Esophagus squamous epithelium (tissue), 5 donors: ENCODE measurements at places on chromosomes 5 and 9.

GRCh38 chr9:34035656-34036055 is 13.0 kb downstream of the UBAP2 start:
- no peaks in the 10 kb centered on the region for H3K27me3 ChIP-seq
- no peaks in the 10 kb centered on the region for H3K4me1 ChIP-seq
- H3K4me3 ChIP-seq: no peak overlapping the region

DNA sequence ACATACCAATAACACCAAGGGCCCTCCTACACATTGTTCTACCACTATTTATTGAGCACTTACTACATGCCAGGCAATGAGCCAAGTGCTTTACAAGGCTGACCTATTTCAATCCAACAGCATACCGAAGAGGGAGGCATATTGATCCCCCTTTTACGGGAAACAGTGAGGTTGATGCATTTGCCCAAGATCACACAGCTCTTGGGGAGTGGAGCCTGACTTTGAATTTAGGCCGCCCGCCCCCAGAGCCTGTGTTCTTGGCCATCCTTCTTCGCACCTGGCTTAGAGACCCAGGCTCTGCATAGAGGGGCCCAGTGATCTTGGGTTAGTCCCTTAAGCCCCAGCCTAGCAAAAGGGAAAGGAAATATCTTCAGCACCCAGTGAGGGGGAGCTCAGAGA is 158.1 kb upstream of the IER5L start:
- no peaks in the 10 kb centered on the region for H3K27me3 ChIP-seq
- H3K4me3 ChIP-seq: peak overlapping the region; percentile 39
- peaks cover 49% of the 10 kb centered on the region for H3K4me1 ChIP-seq
- no peak for DNase-seq
- peak overlapping the region; percentile 92 for H3K27ac ChIP-seq

- H3K4me1 ChIP-seq: no peaks in the 10 kb centered on the region
- no peaks in the 10 kb centered on the region for H3K27me3 ChIP-seq
- no peak for DNase-seq
- no peak overlapping the region for H3K4me3 ChIP-seq
Observed at GRCh38 chr9:133225171-133226011, 16.3 kb upstream of the OBP2B start.

DNA sequence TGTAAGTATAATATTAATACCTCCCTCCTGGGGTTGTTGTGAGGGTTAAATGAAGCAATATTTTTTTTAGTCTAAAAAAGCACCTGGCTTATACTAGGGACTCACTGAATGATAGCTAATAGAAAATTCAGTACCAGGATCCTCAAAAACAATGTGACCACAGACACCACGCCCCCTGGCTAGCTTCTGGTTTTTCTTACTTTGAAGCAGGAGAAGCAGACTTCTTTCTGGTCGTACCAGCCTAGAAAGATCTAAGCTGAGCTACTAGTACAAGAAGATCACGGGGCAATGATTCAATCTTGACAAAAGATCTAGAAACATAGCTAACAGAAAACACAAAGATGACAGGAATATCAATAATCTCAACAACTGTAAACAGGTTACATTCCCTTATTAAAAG is 218.5 kb upstream of the SLC30A5 start:
- no peak overlapping the region for H3K4me3 ChIP-seq
- no peak overlapping the region for H3K27ac ChIP-seq
- H3K36me3 ChIP-seq: no peaks in the 10 kb centered on the region
- DNase-seq: no peak

DNA sequence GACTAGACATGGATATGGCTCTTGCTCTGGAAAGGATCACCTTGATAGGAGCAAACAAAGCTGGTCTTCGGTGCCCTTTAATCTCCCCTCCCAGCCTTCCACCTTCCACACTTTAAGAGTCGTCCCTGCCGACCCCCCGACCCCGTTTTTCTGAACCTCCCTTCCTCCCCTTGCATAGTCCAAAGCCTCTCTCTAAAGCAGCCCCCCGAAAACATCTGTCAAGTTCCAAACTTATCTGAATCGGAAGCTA is 423 bp upstream of the NUP214 start:
- no peak for DNase-seq
- peaks cover 21% of the 10 kb centered on the region for H3K36me3 ChIP-seq
- no peaks in the 10 kb centered on the region for H3K27me3 ChIP-seq

DNA sequence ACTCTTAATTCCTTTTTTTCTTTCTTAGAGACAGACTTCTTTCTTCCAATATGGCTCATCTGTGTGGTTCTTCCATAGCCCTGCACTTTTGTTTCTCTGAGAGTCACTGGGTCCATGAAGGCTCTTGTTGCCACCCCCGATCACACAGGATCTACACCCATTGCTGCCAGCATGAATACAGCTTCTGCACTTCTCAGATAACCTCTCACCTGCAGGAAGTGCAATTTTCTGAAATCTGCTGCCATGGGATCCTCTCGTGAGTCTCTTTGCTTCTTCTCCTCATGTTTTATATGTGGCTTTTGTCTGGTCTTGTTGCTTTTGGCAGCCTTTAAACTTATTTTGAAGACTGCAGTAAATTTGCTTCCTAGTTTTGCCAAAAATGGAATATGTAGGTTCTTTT is 171.2 kb downstream of the TMEM167A start:
- H3K27ac ChIP-seq: no peak overlapping the region
- H3K36me3 ChIP-seq: no peaks in the 10 kb centered on the region
- no peak overlapping the region for H3K4me3 ChIP-seq

GRCh38 chr9:4224181-4224580 is 75.7 kb downstream of the GLIS3 start:
- no peak overlapping the region for H3K27ac ChIP-seq
- no peak overlapping the region for H3K4me3 ChIP-seq
- H3K4me1 ChIP-seq: no peaks in the 10 kb centered on the region
- no peaks in the 10 kb centered on the region for H3K27me3 ChIP-seq

- no peak overlapping the region for H3K4me3 ChIP-seq
- H3K27ac ChIP-seq: no peak overlapping the region
- no peaks in the 10 kb centered on the region for H3K27me3 ChIP-seq
- no peaks in the 10 kb centered on the region for H3K36me3 ChIP-seq
Observed at GRCh38 chr5:120082316-120083068, 381.6 kb upstream of the PRR16 start.

GRCh38 chr9:117411547-117411946 is 3.3 kb downstream of the ASTN2 start:
- no peaks in the 10 kb centered on the region for H3K36me3 ChIP-seq
- H3K27me3 ChIP-seq: peaks cover 5% of the 10 kb centered on the region
- no peak overlapping the region for H3K4me3 ChIP-seq
- H3K27ac ChIP-seq: no peak overlapping the region
- DNase-seq: no peak

DNA sequence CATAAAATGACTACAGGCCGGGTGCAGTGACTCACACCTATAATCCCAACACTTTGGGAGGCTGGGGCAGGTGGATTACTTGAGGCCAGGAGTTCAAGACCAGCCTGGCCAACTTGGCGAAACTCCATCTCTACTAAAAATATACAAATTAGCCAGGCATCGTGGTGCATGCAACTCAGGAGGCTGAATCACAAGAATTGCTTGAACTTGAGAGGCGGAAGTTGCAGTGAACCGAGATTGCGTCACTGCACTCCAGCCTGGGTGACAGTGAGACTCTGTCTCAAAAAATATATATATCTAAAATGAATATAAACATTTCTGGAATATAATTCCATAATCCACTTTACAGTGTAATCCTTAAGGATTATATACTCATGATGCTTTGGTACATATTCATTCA is 66.5 kb downstream of the TEX10 start:
- DNase-seq: no peak
- H3K4me3 ChIP-seq: no peak overlapping the region
- H3K27me3 ChIP-seq: no peaks in the 10 kb centered on the region

GRCh38 chr5:132198571-132198970 is 29.1 kb downstream of the P4HA2 start:
- no peaks in the 10 kb centered on the region for H3K36me3 ChIP-seq
- H3K27ac ChIP-seq: no peak overlapping the region
- H3K4me3 ChIP-seq: no peak overlapping the region
- no peaks in the 10 kb centered on the region for H3K27me3 ChIP-seq

GRCh38 chr9:94610181-94610606 is 16.6 kb upstream of the FBP2 start:
- no peaks in the 10 kb centered on the region for H3K36me3 ChIP-seq
- DNase-seq: no peak
- H3K4me1 ChIP-seq: no peaks in the 10 kb centered on the region
- H3K27me3 ChIP-seq: peaks cover 25% of the 10 kb centered on the region
- H3K27ac ChIP-seq: no peak overlapping the region

GRCh38 chr5:126947146-126948010 is 83.0 kb downstream of the MARCHF3 start:
- H3K36me3 ChIP-seq: no peaks in the 10 kb centered on the region
- DNase-seq: no peak
- H3K4me3 ChIP-seq: no peak overlapping the region
- H3K4me1 ChIP-seq: no peaks in the 10 kb centered on the region
- no peak overlapping the region for H3K27ac ChIP-seq

GRCh38 chr9:36164372-36164771 is 4.8 kb upstream of the CCIN start:
- no peak overlapping the region for H3K4me3 ChIP-seq
- no peak overlapping the region for H3K27ac ChIP-seq
- no peak for DNase-seq
- no peaks in the 10 kb centered on the region for H3K36me3 ChIP-seq

GRCh38 chr5:29811914-29812679 is 1381.4 kb upstream of the CDH6 start:
- H3K27me3 ChIP-seq: no peaks in the 10 kb centered on the region
- no peak overlapping the region for H3K4me3 ChIP-seq
- H3K36me3 ChIP-seq: no peaks in the 10 kb centered on the region
- DNase-seq: no peak
- no peak overlapping the region for H3K27ac ChIP-seq
- H3K4me1 ChIP-seq: no peaks in the 10 kb centered on the region

DNA sequence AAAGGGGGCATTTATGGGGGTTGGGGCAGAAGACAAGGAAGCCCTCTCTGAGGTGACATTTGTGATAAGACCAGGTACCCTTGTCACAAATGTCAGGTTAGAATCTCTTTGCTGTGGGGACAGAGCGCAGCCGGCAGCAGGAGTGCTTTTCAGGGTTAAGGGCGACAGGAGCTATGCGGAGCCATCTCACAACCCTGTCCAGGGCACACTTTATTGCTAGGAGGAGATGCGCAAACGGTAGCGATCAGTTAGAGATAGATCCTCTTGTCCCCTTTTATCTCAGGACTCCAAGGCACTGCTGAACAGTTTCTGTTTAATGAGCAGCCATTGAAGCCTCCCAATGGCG is 438 bp upstream of the LAMC3 start:
- H3K4me3 ChIP-seq: peak overlapping the region; percentile 58
- no peaks in the 10 kb centered on the region for H3K27me3 ChIP-seq
- H3K4me1 ChIP-seq: peaks cover 10% of the 10 kb centered on the region
- H3K36me3 ChIP-seq: no peaks in the 10 kb centered on the region

DNA sequence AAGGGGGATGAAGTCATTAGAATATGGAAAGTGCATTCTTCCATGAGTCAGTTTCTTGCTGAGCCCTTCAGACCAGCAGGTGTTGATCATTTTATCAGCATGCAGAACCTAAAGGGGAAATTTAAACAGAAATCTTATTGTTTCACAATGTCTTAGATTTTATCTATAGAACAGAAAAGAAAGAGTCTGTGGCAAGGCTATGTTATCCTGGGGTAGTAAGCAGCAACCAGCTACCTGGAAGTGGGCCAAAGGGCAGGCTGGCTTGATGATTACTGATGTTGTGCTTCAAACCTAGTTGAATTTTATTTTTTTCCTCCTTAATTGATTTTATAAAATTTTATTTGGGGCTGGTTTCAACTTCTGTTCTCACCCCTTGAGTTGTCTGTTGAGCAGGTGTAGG is 101.5 kb downstream of the LRRC70 start:
- DNase-seq: no peak
- H3K4me1 ChIP-seq: peaks cover 15% of the 10 kb centered on the region
- H3K36me3 ChIP-seq: no peaks in the 10 kb centered on the region

GRCh38 chr5:180153991-180154390 is 55.0 kb downstream of the RASGEF1C start:
- no peak overlapping the region for H3K4me3 ChIP-seq
- DNase-seq: no peak
- no peaks in the 10 kb centered on the region for H3K36me3 ChIP-seq
- H3K27ac ChIP-seq: no peak overlapping the region
- H3K4me1 ChIP-seq: no peaks in the 10 kb centered on the region

- no peak overlapping the region for H3K27ac ChIP-seq
- no peak for DNase-seq
- no peaks in the 10 kb centered on the region for H3K4me1 ChIP-seq
- no peaks in the 10 kb centered on the region for H3K27me3 ChIP-seq
- H3K36me3 ChIP-seq: no peaks in the 10 kb centered on the region
Observed at GRCh38 chr5:71629950-71630349, 42.8 kb downstream of the MCCC2 start.

- H3K4me1 ChIP-seq: peaks cover 48% of the 10 kb centered on the region
- peaks cover 8% of the 10 kb centered on the region for H3K27me3 ChIP-seq
- H3K4me3 ChIP-seq: peak overlapping the region; percentile 73
- H3K27ac ChIP-seq: peak overlapping the region; percentile 95
- DNase-seq: no peak
Observed at GRCh38 chr9:121700832-121701419, 49.5 kb downstream of the DAB2IP start.

GRCh38 chr9:70100362-70100761 is 56.7 kb downstream of the MAMDC2 start:
- H3K27me3 ChIP-seq: no peaks in the 10 kb centered on the region
- H3K4me1 ChIP-seq: no peaks in the 10 kb centered on the region
- no peaks in the 10 kb centered on the region for H3K36me3 ChIP-seq
- H3K4me3 ChIP-seq: no peak overlapping the region
- H3K27ac ChIP-seq: peak overlapping the region; percentile 69
